A549 treated with DMSO at 1 μM for 4 hours (cell line): ENCODE measurements at places on chromosomes 11 and 22. TPM values are rescaled to one million over a fixed set of nuclear protein-coding genes. Genes with fewer than 3 reads are reported as not detected.

The OR8D4 gene
- not detected in 5 replicates for total RNA-seq

The INCENP gene
- 47.0 to 68.1 TPM (median 62.1 TPM) in 5 replicates for total RNA-seq

The GAL3ST1 gene
- 6.6 to 9.7 TPM (median 8.0 TPM) in 5 replicates for total RNA-seq

The KDELR3 gene
- 15.6 to 23.2 TPM (median 20.0 TPM) in 5 replicates for total RNA-seq

The OR5D18 gene
- not detected in 5 replicates for total RNA-seq

The MUC2 gene
- 0.17 to 0.35 TPM (median 0.18 TPM) in 5 replicates for total RNA-seq

The NAALADL1 gene
- total RNA-seq, result not detected in 5 replicates

The TRMT2A gene
- 17.0 to 31.9 TPM (median 26.6 TPM) in 5 replicates for total RNA-seq

The KRTAP5-8 gene
- total RNA-seq, result not detected in 5 replicates

The YWHAH gene
- 115 to 149 TPM (median 140 TPM) in 5 replicates for total RNA-seq

The ROBO3 gene
- 1.8 to 3.6 TPM (median 2.7 TPM) in 5 replicates for total RNA-seq

The TMEM191C gene
- 0.79 to 1.3 TPM (median 1.0 TPM) in 5 replicates for total RNA-seq

The OR4C12 gene
- total RNA-seq, result not detected in 5 replicates

The CCDC83 gene
- total RNA-seq, result not detected in 5 replicates

The MGAT3 gene
- 0.15 to 0.64 TPM (median 0.45 TPM) in 5 replicates for total RNA-seq

The GNG3 gene
- not detected in 5 replicates for total RNA-seq

The OR5B12 gene
- total RNA-seq, result not detected in 5 replicates

The PTGDR2 gene
- 0.03 to 0.08 TPM (median 0.07 TPM) in 3 of 5 replicates, not detected in the others for total RNA-seq

The GRAP2 gene
- not detected in 5 replicates for total RNA-seq

The VWA5A gene
- total RNA-seq, result 0.20 to 0.37 TPM (median 0.29 TPM) in 5 replicates

The KMT5B gene
- total RNA-seq, result 19.7 to 23.7 TPM (median 21.5 TPM) in 5 replicates

The KLHDC7B gene
- 0.02 to 0.05 TPM (median 0.05 TPM) in 3 of 5 replicates, not detected in the others for total RNA-seq

The ALDH3B1 gene
- total RNA-seq, result 117 to 131 TPM (median 121 TPM) in 5 replicates

The MYO7A gene
- 1.2 to 1.5 TPM (median 1.4 TPM) in 5 replicates for total RNA-seq

The LRFN4 gene
- total RNA-seq, result 53.6 to 81.7 TPM (median 67.6 TPM) in 5 replicates

The PLXNB2 gene
- total RNA-seq, result 94.9 to 120 TPM (median 119 TPM) in 5 replicates

The OR5T1 gene
- total RNA-seq, result not detected in 5 replicates

The AGBL2 gene
- 1.1 to 1.7 TPM (median 1.3 TPM) in 5 replicates for total RNA-seq
